ENCODE measurements at places on chromosomes 16 and 17.

- peak; percentile 41 for DNase-seq
Observed at GRCh38 chr17:12667299-12667958, 1.7 kb downstream of the MYOCD start.

DNA sequence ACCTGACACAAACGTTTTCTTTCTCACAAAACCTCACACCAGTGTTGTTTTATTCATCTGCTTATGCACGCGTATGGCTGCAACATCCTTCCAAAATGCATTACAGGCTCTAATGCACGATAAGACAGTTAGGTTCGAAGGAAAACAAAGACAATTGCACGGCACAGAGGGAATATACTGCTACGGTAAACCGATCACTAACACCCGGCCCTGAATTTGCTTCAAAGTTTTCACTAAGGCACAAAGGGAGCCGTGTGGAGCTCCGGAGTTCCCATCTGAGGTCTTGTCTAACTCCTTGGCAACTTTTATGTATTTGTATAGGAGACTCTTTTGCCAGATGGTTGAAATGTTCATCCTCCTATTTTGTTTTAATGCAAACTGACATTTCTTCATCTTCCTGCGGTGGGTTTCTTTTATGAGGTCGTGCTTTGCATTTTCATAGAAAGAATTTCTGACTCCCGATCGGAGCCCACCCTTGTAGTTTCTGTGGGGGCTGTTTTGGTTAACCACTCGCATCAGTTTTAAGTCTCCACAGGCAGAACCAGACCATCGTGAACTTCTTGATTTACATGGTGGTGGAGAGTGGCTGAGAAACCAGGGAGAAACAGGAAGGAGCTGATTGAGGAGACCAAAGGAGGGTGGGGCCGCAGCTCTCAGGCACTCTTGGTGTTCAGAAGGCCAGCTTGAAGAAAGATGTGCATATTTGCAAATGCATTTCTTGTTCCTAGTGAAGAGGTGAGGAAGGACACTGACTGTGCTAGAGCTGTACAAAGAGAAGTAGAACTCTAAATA lies 516.8 kb downstream of the MAF start:
- DNase-seq: no peak

- DNase-seq: peak; percentile 8
Observed at GRCh38 chr17:51258756-51259563, 889 bp downstream of the MBTD1 start.

DNA sequence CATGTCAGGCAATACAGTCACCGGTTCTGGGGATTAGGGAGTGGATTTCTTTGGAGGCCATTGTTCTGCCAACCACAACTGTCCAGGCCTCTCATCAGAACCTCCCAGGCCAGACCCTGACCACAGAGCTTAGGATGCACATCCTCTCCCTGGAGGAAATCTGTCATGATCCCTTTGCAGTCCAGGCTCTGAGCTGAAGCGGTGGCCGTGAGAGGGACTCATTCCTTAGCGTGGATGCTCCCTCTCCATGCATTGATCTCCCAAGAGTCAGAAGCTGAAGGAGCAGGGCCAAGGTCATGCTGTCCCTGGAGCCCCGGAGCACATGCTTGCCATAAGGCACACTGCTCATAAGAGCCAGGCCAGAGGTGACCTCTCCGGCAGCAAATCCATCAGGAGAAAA lies 181.4 kb downstream of the COPRS start:
- DNase-seq: no peak

GRCh38 chr17:759964-760363 lies 7.9 kb upstream of the GEMIN4 start:
- DNase-seq: no peak

DNA sequence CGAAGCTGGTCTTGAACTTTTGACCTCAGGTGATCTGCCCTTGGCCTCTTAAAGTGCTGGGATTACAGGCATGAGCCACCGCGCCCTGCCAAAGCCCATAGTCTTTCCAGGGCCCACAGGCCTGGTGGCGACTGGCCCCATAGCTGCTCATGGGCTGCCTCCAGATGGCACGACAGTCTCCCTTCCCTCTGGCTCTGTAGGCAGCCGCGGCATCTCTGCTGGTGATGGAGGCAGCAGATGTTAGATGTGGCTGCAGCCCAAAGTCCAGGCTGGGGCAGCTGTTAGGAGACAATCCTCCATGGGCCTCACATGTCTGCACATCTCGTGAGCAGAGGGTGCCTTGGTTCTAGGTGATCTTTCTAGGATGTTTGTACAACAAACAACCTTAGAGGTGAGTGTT lies 69.7 kb upstream of the DNAJA2 start:
- no peak for DNase-seq

- DNase-seq: peak; percentile 7
Observed at GRCh38 chr16:90077757-90078578, 837 bp upstream of the PRDM7 start.

- DNase-seq: peak; percentile 65
Observed at GRCh38 chr16:87203060-87203656, 114.0 kb downstream of the C16orf95 start.

DNA sequence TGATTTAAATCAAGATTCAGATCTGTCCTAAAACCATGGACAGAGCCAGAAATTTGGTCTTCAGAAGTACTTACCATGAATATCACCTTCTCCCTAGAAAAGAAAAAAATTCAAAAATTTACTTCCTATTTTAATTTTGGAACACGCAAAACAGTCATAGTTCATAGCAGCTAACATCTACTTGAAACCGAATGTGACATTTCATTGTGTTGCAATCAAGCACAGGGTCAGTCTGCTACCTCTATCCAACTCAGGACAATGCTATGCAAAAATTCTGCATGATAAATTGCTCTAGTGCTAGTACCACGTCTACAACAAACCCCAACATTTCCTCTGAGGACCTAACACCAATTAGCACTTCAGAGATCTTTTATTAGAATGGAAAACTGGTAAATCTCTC lies 7.7 kb downstream of the JPT1 start:
- no peak for DNase-seq

DNA sequence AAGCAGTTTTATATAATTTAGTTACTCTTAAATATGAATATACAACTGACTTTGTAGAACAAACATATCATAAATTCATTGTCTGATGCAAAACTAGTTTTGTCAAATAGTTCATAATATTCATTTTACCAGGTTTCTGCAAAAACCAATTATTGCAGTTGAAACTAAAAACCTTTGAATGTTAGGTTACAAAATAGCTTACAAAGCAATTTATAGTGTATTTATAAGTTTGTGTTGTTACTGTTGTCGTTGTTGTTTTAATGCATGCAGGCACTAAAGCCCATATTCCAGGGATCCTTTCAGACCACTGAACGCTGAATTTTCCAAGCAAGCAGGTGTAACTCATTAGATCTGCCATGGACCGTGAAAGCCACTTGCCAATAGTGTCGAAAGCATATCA lies 427.6 kb downstream of the ZFHX3 start:
- DNase-seq: no peak

GRCh38 chr16:57026778-57027062 lies 37.4 kb downstream of the NLRC5 start:
- DNase-seq: no peak

- DNase-seq: no peak
Observed at GRCh38 chr17:50640686-50641351, 6.1 kb downstream of the ABCC3 start.

GRCh38 chr16:87644596-87644995 lies 42.3 kb downstream of the JPH3 start:
- DNase-seq: no peak

Measured in muscle of arm (tissue), 14 donors.